ENCODE measurements at places on chromosomes 11 and 22.

DNA sequence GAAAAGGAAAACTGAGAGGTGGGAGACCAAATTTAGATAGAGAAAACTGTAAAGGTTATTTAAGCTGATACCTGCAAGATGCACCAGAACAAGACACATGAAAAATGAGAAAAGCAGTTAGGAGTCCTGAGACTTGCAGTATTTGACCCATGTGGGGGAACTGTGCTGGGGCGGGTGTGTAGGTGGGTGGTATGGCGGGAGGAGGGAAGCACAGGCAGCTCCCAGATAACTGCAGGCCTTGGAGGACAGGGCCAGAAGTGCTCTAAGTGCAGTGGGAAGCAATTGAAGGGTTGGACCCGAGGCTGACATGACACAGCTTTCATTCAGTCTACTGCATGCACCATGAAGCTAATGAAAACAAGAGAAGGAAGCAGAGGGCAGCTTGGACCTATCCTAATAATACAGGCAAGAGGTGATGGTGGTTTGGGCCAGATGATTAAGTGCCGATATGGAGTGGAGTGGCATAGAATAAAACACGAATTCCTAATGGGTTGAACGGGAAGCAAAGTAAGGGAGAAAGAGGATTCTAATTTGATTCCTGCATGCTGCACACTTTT, 48.0 kb upstream of the ANO3 start:
- DNase-seq, result no peak

- no peak for DNase-seq
Observed at GRCh38 chr11:116973270-116973669, 125.0 kb downstream of the SIK3 start.

- DNase-seq, result no peak
Observed at GRCh38 chr22:36755316-36755715, 20.6 kb downstream of the IFT27 start.

- peak; percentile 96 for DNase-seq
Observed at GRCh38 chr11:129639300-129639699, 176.3 kb upstream of the TMEM45B start.

- DNase-seq, result peak; percentile 30
Observed at GRCh38 chr11:126007238-126007637, 55.4 kb downstream of the CDON start.

DNA sequence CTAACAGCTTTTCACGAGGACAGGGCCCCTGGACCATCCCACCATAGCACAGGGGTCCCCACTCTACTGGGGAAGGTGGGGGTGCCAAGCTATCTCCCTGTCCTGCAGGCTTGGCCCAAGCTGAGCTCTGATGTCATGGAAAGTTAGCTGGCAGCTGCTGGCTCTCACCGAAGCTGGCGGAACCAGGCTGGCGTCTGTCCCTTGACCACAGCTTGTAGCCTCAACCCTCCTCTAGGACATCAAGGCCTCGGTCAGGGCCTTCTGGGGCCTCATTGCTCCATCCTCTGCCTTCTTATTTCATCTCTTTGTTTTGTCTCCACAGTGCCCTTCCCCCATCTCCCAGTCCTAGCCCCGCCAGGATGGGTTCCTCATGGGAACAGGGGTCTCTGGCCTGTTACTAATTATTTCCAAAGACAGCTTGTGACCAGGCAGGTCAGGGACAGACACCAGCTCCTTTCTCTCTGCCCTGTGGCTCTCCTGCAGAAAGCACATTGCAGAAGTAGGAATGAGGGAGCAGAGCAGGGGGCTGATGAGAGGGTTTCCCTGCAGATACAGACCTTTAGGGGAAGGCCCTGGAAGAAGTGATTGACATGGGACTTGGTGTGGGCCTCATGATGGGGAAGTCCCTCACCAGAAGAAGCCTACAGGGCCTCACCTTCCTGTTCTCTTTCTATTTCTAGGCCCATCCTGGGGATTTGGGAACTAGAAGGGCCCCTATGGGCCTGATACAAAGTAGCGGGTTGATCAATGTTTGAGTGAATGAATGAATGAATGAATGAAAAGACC, 97.5 kb upstream of the ALX4 start:
- DNase-seq, result no peak

GRCh38 chr22:23862103-23862502, 4.4 kb downstream of the SLC2A11 start:
- peak; percentile 48 for DNase-seq

GRCh38 chr11:78504708-78505107, 70.0 kb downstream of the NARS2 start:
- DNase-seq, result no peak

- no peak for DNase-seq
Observed at GRCh38 chr11:22808571-22809197, 20.9 kb downstream of the SVIP start.

DNA sequence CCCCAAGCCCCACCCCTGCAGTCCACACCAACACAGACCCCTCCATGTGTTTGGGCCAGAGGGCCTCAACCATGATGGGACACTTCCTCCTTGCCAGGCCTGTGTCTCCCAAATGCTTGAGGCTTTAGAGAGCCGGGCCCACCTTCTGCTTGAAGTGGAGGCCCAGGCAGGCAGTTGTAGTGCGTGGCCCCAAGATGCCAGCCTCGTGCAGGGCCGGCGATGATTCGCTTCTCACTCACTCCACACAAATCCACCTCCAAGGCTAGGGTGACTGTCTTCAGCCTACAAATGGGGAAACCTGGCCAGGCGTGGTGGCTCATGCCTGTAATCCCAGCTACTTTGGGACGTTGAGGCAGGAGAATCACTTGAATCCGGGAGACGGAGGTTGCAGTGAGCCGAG, 5.7 kb downstream of the PRR5 start:
- no peak for DNase-seq

GRCh38 chr11:15705891-15706290, 591.2 kb downstream of the INSC start:
- DNase-seq, result no peak

DNA sequence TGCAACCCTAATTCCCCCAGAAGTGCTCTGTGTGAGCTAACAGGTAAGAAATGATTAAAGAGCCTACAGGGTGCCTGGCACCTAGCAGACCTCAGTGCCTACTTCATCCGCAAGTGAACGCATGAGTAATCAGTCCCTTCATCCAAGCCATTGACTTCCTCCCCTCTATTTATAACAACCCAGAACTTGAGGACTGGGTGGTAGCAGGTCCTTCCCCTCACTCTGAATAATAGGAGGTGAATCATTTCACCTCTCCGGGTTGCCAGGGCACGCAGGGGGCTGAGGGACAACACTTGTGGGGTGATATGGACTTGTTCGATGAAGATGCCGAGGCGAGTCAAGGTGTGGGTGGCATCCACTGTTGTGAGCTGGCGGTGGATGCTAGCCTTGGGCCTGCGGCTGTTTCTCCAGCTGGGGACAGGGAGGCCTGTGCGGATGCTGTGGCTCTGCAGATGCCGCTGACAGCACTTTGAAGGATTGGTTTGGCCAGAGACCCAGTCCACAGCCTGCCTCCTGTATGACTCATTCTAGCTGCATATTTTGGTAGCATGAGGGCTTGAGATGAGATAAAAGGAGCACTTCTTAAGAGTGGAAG, 11.7 kb upstream of the SORL1-AS1 start:
- peak; percentile 95 for DNase-seq

GRCh38 chr22:38572065-38572464, 2.1 kb upstream of the DMC1 start:
- DNase-seq, result peak; percentile 62

GRCh38 chr11:9838961-9839360, 175.1 kb downstream of the SWAP70 start:
- DNase-seq, result no peak

GRCh38 chr22:28873183-28873963, 10.0 kb upstream of the ZNRF3 start:
- peak; percentile 7 for DNase-seq

GRCh38 chr11:57480409-57481137, 20.2 kb downstream of the RTN4RL2 start:
- DNase-seq, result peak; percentile 38

DNA sequence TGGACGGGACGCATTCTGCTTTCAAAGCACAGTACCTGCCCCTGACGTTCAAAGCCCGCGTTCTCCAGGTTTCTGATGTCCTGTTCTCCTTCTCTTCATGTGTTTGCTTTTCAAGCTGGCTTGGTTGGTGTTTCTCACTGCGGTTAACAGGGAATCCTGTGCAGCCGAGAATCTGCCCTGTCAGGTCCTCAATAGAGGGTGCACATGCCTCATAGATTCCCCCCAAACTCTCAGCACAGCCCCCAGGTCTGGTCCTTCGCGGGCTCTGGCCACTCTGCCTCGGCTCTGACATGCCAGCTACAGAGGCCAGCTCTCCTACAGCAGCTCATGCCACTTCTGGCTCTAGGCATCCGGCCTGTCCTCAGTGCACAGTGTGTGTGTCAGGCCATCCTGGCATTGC, 1343.8 kb downstream of the TBC1D22A start:
- DNase-seq, result no peak

DNA sequence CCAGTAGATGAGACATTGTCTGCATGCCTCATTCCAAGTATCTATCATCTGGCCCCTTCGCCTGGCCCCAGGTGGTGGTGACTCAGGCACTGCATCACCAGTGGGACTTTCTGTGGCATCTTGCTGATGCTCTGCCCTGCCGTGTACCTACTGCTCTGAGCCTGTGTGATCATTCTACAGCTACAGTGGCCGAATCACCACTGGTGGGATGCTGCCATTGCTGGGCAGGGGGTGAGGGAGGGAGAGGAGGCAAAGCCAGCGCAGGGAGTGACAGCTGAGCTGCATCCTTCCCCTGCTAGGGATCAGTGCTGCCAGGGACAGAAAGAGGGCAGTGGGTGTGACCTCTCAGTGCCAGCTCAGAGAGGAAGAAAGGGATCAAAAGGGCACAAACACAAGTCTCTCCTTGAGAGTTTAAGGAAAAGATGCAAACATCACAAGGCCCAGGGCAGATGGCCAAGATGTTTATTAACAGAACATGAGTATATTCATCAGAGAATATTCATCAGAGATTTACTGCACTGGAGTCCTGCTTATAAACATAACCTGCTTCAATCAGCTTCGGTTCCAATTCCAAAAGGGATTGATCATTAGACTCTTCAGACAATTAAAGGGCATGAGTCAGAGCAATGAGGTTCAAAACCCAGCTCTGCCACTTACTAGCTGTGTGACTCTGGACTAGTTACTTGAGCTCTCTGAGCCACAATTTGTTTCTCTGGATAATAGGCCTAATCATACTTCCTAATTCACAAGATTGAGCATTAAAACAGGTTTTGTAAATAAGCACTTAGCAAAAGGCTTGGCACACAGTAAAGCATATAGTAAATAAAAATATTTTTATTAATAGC, 109.8 kb downstream of the NAT10 start:
- DNase-seq, result peak; percentile 55

- DNase-seq, result no peak
Observed at GRCh38 chr11:75705541-75705940, 12.1 kb upstream of the MOGAT2 start.

- no peak for DNase-seq
Observed at GRCh38 chr11:89136606-89137005, 41.1 kb upstream of the TYR start.

- DNase-seq, result peak; percentile 14
Observed at GRCh38 chr11:116275635-116276034, 497.2 kb downstream of the BUD13 start.

- no peak for DNase-seq
Observed at GRCh38 chr11:71200172-71200716, 52.1 kb downstream of the SHANK2 start.

DNA sequence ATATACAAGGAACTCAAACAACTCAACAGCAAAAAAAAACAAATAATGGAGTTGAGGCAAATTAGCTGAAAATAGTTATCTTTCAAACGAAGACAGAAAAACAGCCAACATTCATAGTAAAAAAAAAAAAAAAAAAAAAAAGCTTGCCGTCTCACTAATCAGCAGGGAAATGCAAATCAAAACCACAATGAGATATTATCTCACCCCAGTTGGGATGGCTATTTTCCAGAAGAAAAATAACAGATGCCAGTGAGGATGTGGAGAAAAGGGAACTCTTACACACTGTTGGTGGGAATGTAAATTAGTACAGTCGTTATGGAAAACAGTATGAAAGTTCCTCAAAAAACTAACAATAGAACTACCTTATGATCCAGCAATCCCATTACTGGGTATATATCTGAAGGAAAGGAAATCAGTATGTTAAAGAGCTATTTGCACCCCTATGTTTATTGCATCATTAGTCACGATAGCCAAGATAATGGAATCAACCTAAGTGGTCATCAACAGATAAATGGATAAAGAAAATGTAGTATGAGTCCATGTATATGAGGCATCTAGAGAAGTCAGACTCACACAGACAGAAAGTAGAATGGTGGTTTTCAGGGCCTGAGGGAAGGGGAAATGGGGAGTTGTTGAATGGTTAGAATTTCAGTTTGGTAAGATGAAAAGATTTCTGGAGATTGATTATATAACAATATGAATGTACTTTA, 56.0 kb downstream of the USP35 start:
- DNase-seq, result peak; percentile 63

DNA sequence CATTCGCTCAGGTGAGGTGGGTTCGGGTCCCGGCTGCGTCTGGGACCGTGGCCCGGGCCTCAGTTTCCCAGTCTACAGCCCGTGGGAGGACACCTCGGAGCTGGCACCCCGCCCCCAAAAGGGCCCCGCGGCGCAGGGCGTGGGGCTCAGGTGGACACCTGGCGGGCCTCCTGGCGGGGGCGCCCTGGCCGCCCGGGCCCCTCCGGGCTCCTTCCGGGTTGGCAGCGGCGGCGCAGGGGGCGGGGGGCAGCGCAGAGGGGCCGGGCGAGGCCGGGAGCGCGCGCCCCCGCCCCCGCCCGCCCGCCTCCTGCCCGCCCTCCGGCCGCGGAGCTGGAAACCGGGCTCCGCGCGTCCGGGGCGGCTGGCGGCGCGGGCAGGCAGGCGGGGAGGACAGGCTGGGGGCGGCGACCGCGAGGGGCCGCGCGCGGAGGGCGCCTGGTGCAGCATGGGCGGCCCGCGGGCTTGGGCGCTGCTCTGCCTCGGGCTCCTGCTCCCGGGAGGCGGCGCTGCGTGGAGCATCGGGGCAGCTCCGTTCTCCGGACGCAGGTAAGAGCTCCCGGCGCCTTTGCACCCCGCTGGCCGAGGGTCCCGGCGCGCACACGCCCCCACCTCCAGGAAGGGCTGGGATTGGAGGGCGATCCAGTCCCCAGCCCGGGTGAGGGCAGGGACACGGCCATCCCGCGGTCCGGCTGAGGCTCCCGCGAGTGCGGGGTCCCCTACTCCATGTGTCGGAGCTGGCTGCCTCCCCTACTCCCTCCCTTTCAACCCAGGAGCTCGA, at the start of gene EMID1:
EMID1 (plus strand) TSS at position 303 of the 778 bp plus-strand sequence; CDS start at position 446, 143 bp downstream.
- peak; percentile 19 for DNase-seq

GRCh38 chr22:17496841-17497240, 66.5 kb upstream of the SLC25A18 start:
- DNase-seq, result no peak

DNA sequence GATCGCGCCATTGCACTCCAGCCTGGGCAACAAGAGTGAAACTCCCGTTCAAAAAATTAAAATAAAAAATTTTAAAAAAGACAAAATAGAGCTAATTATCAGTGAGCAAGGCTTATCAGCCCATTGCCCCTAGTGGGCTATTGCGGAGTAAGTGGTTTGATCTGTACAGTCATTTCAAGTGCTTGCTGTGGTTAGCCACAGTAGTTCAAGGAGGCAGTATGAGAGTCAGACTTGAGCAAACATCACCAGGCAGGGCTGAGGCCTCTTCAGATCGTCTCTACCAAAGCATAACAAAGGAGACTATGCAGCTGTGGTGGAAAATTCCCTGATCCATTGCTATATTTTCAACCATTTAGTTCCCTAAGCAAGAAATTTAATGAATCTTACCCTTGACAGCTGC, 4.3 kb upstream of the SBF2 start:
- peak; percentile 93 for DNase-seq
